ENCODE measurements at places on chromosomes 4 and X.

DNA sequence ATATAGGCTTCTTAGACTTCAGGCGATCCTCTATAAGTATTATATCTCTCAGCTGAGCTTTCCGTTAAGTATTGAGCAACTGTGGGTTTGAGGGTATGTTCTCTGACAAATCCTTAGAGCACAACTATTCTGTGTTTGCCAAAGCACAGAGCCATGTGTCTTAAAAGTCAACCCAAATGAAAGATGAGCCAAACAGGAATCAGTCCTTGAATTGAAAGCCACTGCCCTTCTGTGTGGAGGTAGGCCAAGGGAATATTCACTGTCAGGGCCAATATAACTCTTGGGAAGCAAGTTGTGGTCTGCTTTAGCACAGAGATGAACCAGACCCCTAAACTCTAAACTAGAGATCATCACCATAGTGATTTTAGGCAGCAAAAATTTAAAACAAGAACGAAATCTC lies 164.0 kb downstream of the STAG2 start:
- no peaks in the 10 kb centered on the region for H3K27me3 ChIP-seq
- DNase-seq = no peak
- H3K27ac ChIP-seq = no peak overlapping the region
- no peaks in the 10 kb centered on the region for H3K4me1 ChIP-seq

DNA sequence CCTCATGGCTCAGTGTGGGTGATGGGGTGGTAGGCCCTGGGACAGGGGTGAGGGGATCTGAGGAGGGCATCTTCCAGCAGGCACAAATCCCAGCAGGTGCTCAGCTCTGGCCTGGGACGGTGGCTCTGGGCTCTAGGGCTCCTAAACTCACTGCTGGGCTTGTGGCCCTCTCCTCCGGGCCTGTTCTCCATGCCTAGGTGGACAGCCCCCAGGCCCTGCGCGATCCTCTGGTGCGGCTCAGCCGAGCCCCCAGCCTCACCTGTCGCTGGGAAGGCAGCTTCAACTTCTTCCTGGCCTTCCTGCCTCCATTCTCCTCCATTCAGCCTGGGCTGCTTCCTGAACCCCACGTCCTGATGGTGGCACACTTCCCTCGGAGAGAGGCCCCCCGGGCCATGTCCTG lies 19.3 kb upstream of the FGFR3 start:
- no peaks in the 10 kb centered on the region for H3K36me3 ChIP-seq
- no peaks in the 10 kb centered on the region for H3K4me1 ChIP-seq
- no peaks in the 10 kb centered on the region for H3K27me3 ChIP-seq
- no peak overlapping the region for H3K27ac ChIP-seq
- DNase-seq = no peak

DNA sequence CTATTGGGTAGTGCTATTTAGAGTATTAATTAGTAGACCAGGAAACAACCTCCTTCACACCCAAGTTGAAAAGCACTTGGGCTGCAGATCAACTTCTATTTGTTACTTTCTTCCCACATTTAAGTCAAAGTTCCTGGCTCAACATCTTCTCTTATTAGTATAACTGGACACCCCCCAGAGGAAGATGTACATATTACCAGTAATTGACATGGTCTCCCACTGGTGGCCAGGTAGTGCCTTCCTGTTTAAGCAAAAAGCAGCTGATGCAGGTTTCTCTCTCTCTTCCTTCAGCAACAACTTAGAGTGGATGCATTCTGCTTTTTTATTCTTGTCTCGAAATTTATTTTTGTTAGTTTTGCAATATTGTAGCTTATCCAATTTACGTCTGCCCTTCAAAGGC lies 438.1 kb downstream of the GBA3 start:
- H3K4me1 ChIP-seq = no peaks in the 10 kb centered on the region
- H3K36me3 ChIP-seq = no peaks in the 10 kb centered on the region
- H3K27ac ChIP-seq = no peak overlapping the region
- DNase-seq = no peak

- peaks cover 16% of the 10 kb centered on the region for H3K27me3 ChIP-seq
- H3K27ac ChIP-seq = peak overlapping the region; percentile 53
- no peaks in the 10 kb centered on the region for H3K4me1 ChIP-seq
- no peak overlapping the region for H3K4me3 ChIP-seq
- H3K36me3 ChIP-seq = no peaks in the 10 kb centered on the region
These were observed 78.1 kb downstream of the SRPX start for GRCh38 chrX:38142610-38143009.
